ENCODE measurements at places on chromosomes 7 and 10.

- DNase-seq: no peak
These were observed 35.3 kb downstream of the DENND2A start for GRCh38 chr7:140605337-140605736.

GRCh38 chr7:138233189-138233588, 156.9 kb downstream of the AKR1D1 start:
- no peak for DNase-seq

DNA sequence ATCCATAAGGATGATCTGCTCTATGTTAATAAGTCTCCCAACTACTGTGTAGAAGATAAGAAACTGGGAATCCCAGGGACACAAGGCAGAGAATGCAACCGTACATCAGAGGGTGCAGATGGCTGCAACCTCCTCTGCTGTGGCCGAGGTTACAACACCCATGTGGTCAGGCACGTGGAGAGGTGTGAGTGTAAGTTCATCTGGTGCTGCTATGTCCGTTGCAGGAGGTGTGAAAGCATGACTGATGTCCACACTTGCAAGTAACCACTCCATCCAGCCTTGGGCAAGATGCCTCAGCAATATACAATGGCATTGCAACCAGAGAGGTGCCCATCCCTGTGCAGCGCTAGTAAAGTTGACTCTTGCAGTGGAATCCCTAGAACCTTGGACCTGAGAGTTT, 10.3 kb downstream of the WNT16 start:
- no peak for DNase-seq

GRCh38 chr10:97013568-97013967, 172.2 kb downstream of the SLIT1 start:
- DNase-seq: no peak

- DNase-seq: no peak
These were observed 76.5 kb downstream of the FAM53B start for GRCh38 chr10:124667425-124668345.

DNA sequence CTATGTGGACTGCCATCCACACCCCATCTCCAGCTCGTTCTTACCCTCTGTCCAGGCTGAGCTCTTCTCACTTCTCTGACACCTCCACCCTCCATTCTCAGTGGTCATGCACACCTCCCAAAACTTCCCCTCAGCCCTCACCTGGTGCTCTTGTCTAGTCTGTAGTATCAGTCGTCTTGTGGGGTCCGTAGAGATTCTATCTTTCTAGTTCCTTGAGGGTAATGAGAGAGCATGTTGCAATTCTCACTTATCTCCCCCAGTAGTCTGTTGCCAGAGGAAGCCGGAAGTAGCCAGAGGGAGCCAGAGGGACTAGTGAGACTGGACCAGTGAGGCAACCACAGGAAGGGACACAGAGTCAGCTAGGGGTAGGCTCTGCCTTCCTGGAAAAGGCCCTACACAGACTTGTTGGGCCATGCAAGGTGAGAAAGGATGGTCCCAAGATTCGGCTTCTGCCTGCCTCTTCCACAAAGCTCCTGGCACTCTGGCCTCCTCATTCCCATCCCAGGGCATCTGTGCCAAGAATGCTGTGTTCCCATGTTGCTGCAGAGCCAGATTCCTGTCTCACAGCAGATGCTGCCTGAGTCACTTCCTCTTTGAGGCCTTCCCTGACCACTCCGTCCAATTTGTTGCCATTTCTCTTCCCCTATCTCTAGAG, 50.6 kb upstream of the DUSP5 start:
- DNase-seq: no peak

DNA sequence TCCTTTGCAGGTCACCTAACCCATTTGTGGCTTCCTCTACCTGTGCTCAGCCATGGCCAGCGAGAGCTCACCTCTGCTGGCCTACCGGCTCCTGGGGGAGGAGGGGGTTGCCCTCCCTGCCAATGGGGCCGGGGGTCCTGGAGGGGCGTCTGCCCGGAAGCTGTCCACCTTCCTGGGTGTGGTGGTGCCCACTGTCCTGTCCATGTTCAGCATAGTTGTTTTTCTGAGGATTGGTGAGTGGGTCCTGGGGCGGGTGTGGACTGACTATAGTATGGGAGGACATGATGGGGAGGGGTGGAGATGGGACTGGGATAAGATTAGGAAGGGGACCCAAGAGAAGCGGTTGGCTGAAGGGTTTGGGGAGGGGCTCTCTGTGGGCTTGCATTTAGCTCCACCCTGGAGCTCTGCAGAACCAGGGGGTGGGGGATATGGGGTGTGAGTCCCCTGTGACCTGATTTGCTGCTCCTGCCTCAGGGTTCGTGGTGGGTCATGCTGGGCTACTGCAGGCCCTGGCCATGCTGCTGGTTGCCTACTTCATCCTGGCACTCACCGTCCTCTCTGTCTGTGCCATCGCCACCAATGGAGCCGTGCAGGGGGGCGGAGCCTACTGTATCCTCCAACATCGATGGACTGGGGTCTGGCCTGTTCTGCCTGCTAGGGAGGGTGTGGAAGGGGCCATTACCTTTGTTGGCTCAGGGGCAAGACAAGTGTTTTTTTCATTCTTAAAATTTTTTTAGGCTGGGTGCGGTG, 1.8 kb downstream of the SLC12A9 start:
- DNase-seq: no peak

DNA sequence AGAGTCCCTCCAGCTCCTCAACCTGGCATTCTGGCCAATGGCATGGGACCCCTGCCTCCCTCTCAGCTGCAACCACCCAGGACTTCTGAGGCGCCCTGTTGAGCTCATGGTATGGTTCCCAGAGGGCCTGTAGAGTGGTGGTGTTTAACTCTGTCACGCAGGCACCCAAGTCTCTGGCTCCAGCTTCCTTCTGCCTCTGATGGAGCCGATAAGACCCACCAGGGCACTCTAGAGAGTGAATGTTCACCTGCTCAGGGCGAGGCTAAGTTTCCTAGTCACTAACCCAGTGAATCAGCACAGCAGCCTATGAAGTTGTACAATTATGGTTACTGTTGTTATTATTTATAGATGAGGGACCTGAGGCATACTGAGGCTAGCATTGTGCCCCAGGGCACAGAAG, 120.4 kb downstream of the ZMIZ1 start:
- no peak for DNase-seq

- DNase-seq: no peak
These were observed 21.0 kb downstream of the HIBADH start for GRCh38 chr7:27641581-27642230.

DNA sequence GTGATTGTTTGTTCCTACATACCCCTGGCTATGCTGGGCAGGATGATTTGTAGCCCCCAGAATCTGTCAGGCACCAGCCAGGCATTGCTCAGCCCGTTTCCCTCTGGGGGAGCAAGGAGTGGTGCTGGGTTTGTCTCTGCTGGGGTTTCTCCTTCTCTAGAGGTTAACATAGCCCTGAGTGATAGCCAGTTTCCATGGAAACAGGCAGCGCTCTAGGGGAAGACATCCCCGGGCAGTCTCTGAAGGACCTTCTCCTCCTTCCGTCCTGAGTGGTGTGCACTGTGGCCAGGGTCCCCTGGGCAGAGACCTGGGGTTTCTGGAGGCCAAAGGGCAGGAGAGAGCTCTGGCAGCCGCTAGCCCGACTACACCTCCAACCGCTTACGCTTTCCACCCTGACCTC, 50.6 kb upstream of the LRRC4 start:
- DNase-seq: no peak

DNA sequence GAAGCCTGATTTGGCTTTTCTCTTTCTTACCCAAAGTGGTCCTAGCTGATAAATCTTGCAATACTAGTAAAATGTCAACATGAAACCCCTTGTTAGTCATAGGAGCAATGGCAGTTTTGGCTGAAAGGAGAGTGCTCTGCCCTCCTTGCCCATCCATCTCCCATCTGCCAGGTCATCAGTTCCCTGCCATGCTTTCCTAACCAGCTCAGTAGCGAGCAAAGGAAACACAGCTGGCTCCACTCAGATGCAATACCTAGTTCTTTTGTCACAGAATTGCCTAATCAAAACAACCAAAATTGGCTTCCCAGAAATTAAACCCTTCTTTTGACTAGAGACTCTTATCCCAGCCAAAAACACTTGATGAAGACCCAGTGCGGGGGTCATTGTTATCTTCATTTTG, 733.0 kb downstream of the CCSER2 start:
- DNase-seq: no peak

- no peak for DNase-seq
These were observed 731.1 kb downstream of the ZWINT start for GRCh38 chr10:55629793-55630490.

GRCh38 chr10:58773341-58773740, 260.7 kb downstream of the BICC1 start:
- no peak for DNase-seq

DNA sequence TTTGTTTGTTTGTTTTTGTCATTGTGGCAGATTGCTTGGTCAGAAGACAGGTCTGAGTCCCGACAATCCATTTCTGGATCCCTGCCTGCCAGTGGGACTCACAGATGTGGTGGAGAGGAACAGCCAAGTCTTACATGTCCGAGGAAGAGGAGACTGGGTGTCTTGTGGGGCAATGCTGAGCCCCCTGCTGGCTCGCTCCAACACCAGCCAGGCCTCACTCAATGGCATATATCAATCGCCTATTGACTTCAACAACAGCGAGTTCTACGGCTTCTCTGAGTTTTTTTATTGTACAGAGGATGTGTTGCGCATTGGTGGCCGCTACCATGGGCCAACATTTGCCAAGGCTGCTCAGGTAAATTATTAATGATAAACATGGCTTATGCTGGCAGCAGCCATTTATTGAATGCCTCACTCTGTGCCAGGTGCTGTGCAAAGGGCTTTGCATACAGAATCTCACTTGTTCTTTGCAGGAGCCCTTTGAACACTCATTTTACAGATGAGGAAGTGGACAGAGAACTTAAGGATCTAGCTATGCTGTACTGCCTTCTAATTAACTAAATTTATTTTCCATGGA, 33.3 kb downstream of the COX15 start:
- no peak for DNase-seq

- DNase-seq: no peak
These were observed 132.0 kb downstream of the RELN start for GRCh38 chr7:103857435-103857834.

DNA sequence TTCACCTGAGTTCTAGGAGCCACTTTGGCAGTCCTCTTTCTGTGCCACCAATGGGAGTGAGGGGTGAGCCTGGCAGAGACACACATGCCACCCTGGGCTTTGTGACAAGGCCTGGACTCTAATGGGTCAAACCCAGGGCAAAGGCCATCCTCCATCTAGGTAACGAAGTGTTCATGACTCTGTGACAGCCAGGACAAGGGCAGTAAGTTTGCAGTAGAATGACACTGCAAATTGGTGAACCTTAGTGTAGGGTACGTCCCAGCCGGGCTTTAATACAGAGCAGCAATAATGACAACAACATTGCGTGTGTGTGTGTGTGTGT, 43.3 kb downstream of the PAPSS2 start:
- no peak for DNase-seq

GRCh38 chr10:131187926-131188325, 123.6 kb downstream of the TCERG1L start:
- no peak for DNase-seq

GRCh38 chr7:46558482-46559193, 637.6 kb upstream of the IGFBP3 start:
- no peak for DNase-seq

DNA sequence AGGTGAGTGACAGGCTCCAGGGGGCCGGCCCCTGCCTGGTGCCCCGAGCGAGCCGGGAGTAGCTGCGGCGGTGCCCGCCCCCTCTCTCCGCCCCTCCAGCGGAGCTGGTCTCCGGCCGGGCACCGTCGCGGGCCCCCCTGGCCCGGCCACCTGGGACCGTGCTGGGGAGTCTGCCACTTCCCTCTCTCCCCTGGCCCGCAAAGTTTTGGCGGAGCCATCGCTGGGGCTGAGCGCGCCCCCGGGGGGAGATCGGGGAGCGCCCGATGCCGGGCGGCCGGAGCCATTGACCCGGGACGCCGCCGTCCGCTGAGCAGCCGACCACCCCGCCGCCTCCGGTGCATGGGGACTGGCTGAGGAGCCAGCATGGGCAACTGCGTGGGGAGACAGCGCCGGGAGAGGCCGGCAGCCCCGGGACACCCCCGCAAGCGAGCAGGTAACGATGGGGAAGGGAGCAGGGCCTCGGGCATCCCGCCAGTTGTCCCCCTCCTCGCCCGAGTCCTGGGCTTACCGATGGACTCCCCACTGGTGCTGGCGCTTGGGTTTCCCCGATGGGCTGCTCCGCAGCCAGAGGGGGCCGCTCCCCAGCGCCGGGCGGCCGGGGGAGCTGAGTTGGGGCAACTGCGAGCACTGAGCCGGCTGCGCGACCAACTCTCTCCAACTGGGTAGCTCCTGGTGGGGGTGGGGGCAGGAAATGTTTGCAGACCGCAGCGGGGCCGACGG, at the start of gene UBTD1:
TSS of gene UBTD1 (plus strand) at position 84 of the 720 bp plus-strand sequence. CDS start at position 364, 280 bp downstream.
- DNase-seq: no peak

DNA sequence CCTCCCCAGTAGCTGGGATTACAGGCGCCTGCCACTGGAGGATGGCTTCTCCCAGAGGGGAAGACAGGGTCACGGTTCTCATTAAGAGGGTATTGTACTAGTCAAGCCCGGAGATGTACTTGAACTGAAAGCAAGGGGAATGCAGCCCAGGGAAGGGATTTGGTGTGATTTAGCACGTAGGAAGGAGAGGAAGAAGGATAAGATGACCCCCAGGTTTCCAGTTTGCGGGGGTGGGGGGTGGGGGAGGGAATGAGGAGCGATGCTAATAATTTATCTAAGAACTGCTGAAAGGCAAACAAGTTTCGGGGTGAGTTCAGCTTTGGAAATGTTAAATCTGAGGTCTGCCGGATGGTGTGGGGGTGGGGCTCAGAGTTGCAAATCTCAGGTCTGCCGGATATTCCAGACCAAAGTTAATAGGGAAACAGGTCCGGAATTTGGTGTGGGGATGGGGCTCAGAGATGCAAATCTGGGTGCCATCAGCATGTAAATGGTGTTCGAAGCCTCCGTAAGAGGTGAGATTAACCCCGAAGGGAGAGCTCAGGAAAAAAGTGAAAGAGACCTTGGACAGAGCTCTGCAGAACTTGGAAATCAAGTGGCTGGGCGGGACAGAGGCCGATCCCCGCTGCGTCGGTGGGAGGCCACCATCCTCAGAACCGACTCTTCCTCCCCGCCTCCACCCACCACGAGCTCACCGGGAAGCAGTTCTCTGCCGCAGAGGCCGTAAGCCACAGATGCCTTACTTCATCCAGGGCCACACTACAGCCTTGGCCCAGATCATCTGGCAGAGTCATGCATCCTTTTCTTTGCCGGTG, 1.6 kb upstream of the SEPHS1 start:
- no peak for DNase-seq

DNA sequence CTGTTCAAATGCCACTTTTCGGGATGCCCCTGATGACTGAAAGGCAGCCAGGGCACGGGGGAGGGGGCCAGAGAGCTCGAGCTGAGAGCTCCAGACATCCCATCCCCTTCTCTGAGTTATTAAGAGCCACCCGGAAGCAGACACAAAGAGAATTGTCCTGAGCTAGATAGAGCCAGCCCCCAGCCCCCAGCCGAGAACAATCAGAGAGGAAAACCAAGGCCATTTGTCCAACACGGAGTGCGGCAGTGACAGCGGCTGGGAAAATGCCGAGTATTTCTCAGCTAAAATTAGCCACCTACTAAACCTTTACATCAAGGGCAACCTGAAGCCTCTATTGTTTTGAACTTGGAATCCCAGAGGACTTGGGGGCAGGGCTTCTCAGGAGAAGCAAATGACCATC, 51.0 kb downstream of the UNC5B start:
- DNase-seq: no peak

- DNase-seq: no peak
These were observed 320.0 kb downstream of the ZNF716 start for GRCh38 chr7:57769958-57770357.

GRCh38 chr10:124289851-124290795, 128.6 kb downstream of the OAT start:
- DNase-seq: no peak

- DNase-seq: no peak
These were observed 74.1 kb upstream of the KCNMA1 start for GRCh38 chr10:77711683-77712049.

GRCh38 chr10:86862373-86862772, 95.0 kb downstream of the MMRN2 start:
- no peak for DNase-seq
